Activated T-cell treated with anti-CD3 and anti-CD28 coated beads, Interleukin-2, amount 50 U/mL, for 72 hours (primary cell): ENCODE measurements at places on chromosomes 11 and 22. TPM values are rescaled to one million over a fixed set of nuclear protein-coding genes. Genes with fewer than 3 reads are reported as not detected.

DNA sequence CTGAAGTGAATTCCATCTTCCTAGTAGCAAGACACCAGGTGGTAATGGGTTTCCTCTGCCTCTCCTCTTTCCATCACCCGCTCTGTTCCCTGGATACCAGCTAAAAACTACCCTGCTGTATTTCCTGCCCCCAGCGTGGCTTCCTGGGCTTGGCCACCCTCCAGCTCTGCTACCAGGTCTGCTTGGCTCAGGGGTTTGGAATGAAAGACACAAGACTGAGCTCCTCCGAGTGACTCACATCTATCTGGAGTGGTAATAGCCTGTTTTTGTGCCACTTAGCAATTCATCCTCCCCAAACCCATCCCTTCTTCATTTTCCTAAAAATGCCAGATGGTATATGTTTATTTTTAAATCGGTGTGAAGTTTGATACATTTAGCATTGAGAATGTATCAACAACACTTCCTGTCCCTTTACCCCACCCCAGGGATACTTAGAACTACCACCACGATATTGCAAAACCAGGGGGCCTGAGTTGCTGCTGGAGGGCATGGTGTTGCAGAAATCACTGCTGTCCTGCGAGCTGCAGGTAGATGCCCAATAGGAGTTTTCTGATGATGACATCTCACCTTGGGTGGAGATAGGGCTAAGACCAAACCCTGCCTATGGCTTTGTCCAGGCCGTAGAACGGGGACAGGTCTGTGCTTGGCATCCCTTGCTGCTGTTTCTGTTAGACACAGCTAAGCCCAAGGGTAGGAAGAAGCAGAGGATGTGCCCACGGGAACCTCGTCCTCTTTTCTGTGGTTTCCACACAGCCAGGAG lies 7.5 kb upstream of the MICAL3 start:
- no peak for DNase-seq

GRCh38 chr22:38397189-38398085 lies 57.6 kb downstream of the KCNJ4 start:
- peak; percentile 44 for DNase-seq

- no peak for DNase-seq
These were observed 404.4 kb upstream of the ANO3 start for GRCh38 chr11:25927411-25927953.

- DNase-seq = no peak
These were observed 963.6 kb downstream of the BRD1 start for GRCh38 chr22:48863965-48864528.

DNA sequence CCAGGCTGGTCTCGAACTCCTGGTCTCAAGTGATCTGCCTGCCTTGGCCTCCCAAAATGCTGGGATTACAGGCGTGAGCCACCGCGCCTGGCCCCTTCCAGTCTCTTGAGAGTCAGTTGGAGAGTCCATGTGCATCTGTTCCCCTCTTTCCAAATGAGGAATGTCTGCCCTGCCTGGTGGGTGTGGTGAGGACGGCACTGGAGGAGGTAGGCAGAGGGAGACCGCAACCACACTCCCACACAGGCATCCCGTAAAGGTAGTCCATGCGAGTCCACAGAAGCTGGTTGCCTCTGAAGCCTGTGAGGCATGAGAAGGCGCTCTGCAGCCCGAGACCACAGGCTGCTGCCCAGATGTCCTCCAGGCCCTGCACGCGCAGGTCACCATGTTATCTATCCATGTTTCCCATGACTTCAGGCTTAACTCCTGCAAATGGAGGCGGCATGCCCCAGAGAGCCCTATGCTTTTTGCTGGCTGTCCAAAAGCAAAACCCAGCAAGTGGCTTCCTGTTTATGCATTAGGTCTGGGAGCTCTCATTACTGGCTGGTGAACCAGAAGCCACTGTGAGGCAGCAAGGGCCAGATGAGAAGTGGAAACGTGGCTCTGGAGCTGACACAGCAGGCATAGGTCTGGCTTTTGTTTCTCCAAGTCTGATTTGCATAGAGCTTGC lies 43.4 kb downstream of the GRIK4 start:
- no peak for DNase-seq

GRCh38 chr11:82675838-82676237 lies 57.8 kb downstream of the FAM181B start:
- no peak for DNase-seq

GRCh38 chr11:12274056-12274455 lies 103.3 kb upstream of the PARVA start:
- DNase-seq = no peak

- no peak for DNase-seq
These were observed 156.9 kb downstream of the DBX1 start for GRCh38 chr11:20003351-20003750.

- no peak for DNase-seq
These were observed 514.1 kb downstream of the CNTN5 start for GRCh38 chr11:99534812-99535211.

GRCh38 chr22:33405194-33405593 lies 347.0 kb upstream of the SYN3 start:
- DNase-seq = no peak

DNA sequence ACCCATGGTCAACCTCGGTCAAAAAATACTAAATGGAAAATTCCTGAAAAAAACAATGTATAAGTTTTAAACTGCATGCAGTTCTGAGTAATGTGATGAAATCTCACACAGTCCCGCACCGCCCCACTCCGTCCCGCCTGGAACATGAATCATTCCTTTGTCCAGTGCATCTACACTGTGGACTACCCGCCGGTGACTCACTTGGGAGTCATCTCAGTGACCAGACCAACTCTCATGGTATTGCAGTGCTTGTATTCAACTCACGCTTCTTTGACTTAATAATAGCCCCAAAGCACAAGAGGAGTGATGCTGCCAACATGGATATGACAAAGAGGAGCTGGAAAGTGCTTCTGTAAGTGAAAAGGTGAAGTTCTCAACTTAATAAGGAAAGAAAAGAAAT lies 48.8 kb downstream of the ARHGAP32 start:
- DNase-seq = no peak

DNA sequence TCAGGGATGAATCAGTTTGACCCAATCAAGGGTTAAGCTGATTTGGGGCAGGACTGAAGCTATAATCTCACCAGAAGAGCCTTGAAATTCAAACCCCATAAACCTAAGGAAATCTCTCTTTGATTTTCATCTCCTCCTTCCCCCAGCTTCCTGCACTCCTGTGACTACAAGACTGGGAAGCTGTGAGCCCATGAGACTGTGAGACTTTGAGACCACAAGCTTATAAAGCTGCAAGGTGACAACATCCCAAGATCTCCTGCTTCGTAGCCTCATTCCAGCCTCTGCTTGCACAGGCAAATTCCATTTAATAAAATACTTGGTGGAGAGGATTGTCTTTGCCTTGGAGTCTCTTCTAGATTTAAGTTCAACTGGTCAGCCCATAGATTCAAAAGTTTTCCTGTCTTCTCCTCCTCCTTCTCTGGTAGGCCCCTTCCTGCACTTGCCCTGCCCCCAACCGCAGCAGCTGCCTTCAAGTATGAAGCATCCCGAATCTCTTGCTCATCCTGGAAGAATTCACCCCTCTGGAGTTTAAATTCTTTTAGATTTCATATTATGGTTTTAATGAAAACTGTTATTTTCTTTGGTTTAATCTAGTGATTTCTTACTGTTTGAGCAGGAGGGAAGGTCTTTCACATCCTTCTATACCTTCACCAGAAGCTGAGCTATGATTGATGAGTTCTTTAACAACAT lies 42.1 kb downstream of the PAMR1 start:
- DNase-seq = no peak

DNA sequence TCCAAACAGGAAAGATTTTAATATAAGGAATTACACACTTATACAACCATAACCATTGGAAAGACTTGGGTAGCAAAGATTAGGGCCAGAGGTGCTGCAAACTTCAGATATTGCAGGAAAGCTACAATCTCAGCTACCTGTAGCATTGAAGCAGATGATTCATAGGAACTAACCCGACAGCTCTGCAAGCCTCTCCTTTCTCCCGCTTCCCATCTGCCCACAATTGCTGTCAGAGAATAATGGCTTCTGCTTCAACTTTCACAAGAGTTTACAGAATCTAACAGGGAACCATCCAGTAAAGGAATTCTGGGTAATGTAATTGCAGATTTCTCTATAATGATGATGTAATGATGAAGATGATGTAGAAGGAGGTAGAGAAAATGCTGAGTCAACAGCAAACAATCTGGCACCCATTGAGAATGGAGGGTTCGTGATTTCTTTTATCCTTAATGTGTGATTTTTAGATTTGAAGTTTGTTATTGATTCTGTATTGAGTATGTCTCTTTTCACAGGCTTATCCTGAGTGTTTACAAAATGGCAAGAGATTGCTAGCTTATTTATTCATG lies 70.8 kb upstream of the USP47 start:
- DNase-seq = no peak

- no peak for DNase-seq
These were observed 14.6 kb upstream of the CTSC start for GRCh38 chr11:88352139-88352538.

GRCh38 chr11:44923115-44923514 lies 27.6 kb downstream of the TP53I11 start:
- peak; percentile 14 for DNase-seq

DNA sequence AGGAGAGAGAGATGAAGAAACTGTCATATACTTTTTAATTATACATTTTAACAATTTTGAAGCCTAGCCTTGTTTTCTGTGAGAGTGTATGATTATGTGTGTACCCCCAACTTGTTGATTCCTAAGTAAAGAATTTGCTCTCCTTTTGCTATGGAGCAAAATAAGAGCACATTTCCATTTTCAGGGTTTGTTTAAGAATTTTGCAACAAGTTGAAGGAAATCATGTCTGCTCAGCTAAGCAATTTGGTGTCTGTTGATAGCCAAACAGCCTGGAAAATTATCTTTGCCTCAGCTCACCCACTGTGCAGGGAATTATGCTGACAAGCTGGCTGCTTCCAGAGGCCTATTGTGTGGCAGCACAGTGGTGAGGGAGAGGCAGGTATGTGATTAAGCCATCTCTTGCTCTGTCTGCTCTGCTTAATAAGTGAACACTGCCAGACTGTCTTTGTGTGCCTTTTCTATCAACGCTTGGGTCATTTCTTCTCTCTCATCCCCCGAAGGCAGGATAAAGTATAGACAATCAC lies 135.1 kb upstream of the TTC12 start:
- no peak for DNase-seq

GRCh38 chr11:69211540-69211919 lies 55.8 kb downstream of the SMIM38 start:
- no peak for DNase-seq

GRCh38 chr11:20021212-20021611 lies 139.1 kb downstream of the DBX1 start:
- DNase-seq = no peak

GRCh38 chr11:128933481-128934178 lies 9.0 kb downstream of the TP53AIP1 start:
- no peak for DNase-seq

DNA sequence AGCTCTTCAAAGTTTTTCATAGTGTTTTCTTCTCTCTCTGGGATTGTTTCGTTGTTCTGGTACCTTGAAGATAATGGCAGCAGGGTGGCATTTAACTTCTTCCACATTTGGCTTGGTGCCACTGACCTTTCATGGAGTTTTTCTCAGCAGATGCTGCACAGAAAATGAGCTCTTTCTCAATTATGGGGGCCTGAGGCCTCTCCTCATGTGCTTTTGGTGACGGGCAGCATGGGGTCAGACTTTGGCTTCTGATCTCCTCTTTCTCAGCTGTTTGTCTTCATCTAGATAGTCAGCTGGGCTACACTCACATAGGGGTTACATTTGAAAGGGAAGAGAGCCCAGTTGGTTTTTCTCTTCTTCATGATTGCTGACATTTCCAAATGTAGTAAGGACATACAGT lies 76.3 kb downstream of the FAT3 start:
- no peak for DNase-seq

DNA sequence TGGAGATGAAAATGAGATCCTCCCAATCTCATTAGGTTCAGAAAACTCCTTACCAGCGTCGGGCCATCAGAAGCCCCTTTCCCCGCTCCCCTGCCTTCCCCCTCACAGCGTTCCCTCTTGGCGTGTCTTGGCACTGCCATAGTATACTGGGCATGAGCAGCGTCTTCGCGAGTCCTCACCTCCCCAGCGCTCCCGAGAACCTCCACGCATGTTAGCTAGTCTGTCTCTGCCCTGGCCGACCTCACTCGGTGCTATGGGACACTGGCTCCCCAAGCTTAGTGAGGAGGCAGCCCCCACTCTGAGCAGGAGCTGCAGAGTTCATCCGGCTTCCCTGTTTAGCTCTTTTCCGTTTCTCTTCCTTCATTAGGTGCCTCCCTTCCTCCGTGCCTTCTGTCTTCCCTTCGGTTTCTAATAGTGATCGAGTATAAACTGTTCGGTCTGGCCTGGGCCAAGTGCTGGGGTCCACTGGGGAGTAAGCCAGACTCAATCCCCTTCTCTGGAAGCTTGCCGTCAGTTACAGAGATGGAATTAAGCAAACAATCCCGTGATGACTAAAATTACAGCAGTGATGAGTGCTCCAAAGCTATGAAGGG lies 63.8 kb upstream of the OPCML start:
- DNase-seq = no peak

Gene KLHL35
- total RNA-seq = 1.2 TPM

Gene AIFM3
- not detected for total RNA-seq

Gene TBX10
- total RNA-seq = not detected

Gene MEI1
- total RNA-seq = 73.0 TPM

Gene CAPN5
- 1.1 TPM for total RNA-seq

Gene RFPL1
- total RNA-seq = not detected

Gene SLC25A18
- not detected for total RNA-seq

Gene OR4A16
- total RNA-seq = not detected
